H9 (cell line): ENCODE measurements at places on chromosomes 16 and 17. TPM values are rescaled to one million over a fixed set of nuclear protein-coding genes. Genes with fewer than 3 reads are reported as not detected.

- DNase-seq, result no peak
These were observed 28.9 kb downstream of the GSPT1 start for GRCh38 chr16:11886881-11887280.

- no peak for DNase-seq
These were observed 138.0 kb upstream of the AXIN2 start for GRCh38 chr17:65699459-65699858.

GRCh38 chr16:11088831-11089230, 144.5 kb downstream of the CLEC16A start:
- no peak for DNase-seq

The SYT17 gene
- 2.6 and 3.0 TPM in 2 replicates for total RNA-seq

The RAB37 gene
- 2.5 and 3.6 TPM in 2 replicates for total RNA-seq

- no peak for DNase-seq
These were observed 17.7 kb downstream of the GFOD2 start for GRCh38 chr16:67701420-67701819.

The USP32 gene
- 73.5 and 74.7 TPM in 2 replicates for total RNA-seq
